Stimulated activated CD8-positive, alpha-beta memory T cell treated with anti-CD3 and anti-CD28 coated beads, Interleukin-4, amount 100 ng/mL, for 1 hour (primary cell): ENCODE measurements at places on chromosomes 11 and 22.

DNA sequence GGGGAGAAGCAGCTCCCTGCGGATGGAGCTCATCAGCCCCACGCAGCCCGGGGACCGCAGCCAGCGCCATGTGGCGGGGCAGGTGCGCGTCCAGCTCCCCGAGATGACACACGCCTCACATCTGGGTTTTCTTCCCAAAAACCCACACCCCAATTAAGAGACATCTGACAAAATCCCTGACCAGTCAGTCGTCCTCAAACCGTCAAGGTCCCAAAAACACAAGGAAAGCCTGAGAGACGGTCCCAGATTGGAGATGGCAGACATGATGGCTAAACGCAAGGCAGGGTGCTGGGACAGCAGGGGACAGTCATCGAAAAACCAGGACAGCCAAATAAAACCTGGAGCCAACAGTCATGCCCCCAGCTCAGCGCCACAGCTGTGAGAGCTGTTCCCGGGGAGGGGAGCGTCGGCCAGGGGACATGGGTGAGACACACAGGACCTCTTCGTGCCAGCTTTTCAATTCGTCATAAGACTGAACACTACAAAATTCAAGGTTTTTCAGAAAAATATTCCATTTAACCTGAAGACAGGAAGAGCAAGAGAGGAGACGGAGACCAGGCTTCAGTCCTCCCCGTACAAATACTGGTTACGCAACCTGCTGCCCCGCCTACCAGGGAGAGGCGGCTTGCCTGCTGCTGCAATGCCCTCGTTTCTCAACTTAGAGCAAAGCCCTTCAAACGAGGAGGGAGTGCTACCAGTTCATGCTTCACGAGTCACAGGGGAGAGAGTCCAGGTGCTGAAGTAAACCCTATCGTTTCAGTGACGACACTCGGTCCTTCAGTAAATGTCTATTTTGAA is 10.5 kb downstream of the TOLLIP start:
- DNase-seq, result no peak

DNA sequence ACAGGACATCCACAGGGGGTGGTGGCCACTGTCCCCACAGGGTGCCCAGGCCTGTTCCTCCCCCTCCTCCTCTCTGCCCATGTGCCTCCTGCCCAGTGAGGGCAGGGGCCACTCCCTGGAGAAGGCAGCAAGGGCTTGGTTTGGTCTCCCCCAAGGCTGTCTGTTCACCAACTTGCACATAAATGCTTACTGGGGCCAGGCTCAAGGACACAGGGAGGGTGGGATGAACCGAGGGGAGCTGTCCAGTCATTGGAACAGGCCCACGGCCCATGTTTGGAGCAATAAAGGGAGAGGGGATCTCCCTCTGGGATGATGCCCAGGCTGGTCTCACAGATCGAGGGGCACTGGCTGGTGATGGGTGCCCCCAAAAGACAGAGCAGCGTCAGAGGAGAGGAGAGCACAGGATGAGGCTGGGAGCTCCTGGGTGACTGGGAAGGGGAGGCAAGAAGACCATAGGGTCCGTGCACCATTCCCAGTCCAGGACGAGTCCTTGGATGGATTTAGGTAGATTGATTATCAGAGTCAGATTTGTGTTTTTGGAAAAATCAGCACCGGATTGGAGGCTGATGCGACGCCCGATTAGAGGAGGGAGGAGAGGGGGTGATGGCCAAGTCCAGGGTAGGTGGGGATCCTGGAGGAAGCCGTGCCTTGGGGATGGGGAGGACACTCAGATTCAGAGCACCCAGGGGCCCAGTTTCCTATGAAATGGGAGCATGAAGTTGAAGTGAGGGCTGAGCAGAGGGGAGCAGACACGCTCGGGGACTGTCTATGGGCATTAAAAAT is 1.1 kb downstream of the IGLL5 start:
- no peak for DNase-seq

GRCh38 chr22:37659066-37659896 is 758 bp downstream of the PDXP start:
- no peak for DNase-seq

DNA sequence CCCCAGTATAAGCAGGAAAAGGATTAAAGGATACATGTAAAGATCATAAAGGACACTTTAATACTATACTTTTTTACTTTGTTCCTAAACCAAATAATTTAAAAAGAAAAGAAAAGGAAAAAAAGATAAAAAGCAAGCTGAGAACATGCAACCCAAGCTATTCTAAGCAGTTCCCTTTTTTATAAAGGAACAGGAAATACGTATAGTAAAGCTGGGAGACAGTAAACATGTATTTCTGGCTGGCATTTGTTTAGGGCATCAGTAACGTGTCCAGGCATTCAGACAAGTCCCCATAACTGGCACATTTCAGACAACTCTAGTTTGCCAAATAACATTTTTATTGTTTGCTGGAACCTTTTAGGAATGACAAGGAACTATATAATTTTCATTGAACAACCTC is 24.9 kb downstream of the BCO2 start:
- no peak for DNase-seq

DNA sequence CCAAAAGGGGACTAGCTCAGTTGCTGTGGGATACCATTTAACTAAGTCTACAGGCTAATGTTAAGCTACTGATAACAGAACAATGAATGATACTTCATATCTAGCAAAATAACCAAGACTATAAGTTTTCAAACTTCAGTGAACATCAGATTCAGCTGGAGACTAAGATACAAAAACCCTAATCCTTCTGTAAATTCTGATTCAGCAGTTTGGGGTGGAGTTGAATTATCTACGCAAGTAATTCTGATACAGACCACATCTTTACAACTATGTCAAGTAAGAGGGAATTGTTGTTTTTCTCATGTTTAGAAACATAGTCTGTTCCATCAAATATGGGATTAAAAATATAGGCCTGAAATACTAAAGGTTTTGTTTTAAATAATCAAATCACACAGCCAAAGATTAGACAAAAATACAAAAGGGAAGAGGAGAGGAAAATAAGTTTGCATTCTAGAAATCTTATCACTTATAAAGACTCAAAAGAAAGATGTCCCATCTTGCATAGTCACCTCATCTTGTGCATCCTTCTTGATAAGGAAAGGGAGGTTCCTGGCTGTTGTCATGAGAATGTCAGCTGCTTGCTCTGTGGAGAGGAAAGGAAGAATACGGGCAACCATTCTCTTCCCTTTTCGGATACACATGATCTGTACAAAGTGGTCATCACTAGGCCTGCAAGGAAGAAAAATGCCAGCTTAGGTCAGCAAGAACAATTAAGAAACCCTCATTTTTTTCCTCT is 21.4 kb downstream of the PATL1 start:
- no peak for DNase-seq

DNA sequence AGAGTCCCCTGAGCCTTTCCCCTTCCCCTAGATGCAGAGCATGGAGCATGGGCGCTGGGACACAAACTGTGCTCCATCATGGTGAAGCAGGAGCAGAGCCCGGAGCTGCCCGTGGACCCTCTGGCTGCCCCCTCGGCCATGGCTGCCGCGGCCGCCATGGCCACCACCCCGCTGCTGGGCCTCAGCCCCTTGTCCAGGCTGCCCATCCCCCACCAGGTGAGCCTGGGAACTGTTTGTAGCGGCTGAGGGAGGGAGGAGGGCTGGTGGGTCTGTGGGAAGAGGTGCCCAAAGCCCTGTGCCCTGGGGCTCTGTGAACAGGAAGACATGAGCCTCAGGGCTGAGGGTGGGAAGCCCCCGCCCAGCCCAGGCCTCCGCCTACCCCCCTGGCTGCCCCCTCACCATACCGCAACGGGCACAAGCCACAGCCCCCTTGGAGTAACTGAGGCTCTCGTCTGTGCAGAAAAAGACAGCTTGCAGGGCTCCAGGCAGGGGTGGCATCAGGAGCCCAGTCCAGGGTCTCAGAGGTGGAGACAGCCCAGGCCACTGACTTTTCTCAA is 30.4 kb downstream of the CREB3L1 start:
- no peak for DNase-seq

GRCh38 chr11:9717040-9717357 is 53.1 kb downstream of the SWAP70 start:
- no peak for DNase-seq

GRCh38 chr11:77083566-77084245 is 16.9 kb downstream of the CAPN5 start:
- no peak for DNase-seq

GRCh38 chr22:42862045-42862734 is 5.1 kb upstream of the ARFGAP3 start:
- no peak for DNase-seq

DNA sequence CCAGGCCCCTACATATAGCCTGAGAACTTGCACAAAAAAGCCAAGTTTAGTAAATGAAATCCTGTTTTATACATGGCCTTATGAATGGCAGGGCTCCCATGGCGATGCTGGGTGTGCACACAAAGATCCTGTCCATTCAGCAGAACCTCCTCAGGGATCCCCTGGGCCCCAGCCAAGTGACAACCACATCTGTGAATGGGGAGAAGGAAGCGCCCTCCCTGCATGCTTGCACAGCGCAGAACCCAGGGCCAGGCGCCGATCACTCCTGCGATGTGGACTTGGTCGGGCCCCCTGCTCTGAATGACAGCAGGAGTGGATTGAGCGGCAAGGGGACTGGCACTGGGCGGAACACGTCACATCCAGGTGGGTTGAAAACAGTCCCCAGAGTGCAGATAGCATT is 4.5 kb upstream of the CDC42EP2 start:
- DNase-seq, result no peak

GRCh38 chr11:49995565-49995964 is 13.2 kb upstream of the OR4C12 start:
- DNase-seq, result no peak

DNA sequence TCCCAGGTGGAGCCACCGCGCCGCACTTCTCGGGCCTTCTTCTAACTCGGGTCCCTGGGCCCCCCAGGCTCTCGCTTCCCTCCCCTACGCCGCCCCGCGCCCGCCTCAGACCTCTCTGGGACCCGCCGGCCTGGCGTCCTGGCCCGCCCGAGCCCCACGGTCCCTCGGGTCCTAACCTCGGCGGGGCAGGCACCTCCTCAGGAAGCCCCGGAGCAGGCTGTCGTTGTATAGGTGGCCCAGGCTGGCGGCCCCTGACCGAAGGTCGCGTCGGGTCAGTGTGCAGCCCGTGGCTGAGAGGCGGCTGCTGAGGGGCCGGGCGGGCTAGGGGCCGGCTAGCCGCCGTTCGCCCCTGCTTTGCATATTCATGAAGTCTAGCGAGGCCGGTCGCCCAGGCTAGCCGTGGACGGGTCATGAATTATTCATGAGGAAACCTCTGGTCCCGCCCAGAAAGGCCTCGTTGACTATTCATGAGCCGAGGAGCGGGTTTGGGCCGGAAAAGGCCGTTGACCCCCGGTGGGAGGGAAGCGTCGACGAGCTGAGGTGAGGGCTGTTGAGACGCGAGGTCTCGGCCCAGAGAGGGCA is at the start of gene HORMAD2:
Gene HORMAD2 (plus strand): TSS at position 513 of the 582 bp plus-strand sequence. CDS start 13,489 bp downstream, outside the sequence.
- no peak for DNase-seq
